GM12878 (cell line): ENCODE measurements at places on chromosomes 16 and 17. TPM values are rescaled to one million over a fixed set of nuclear protein-coding genes. Genes with fewer than 3 reads are reported as not detected.

DNA sequence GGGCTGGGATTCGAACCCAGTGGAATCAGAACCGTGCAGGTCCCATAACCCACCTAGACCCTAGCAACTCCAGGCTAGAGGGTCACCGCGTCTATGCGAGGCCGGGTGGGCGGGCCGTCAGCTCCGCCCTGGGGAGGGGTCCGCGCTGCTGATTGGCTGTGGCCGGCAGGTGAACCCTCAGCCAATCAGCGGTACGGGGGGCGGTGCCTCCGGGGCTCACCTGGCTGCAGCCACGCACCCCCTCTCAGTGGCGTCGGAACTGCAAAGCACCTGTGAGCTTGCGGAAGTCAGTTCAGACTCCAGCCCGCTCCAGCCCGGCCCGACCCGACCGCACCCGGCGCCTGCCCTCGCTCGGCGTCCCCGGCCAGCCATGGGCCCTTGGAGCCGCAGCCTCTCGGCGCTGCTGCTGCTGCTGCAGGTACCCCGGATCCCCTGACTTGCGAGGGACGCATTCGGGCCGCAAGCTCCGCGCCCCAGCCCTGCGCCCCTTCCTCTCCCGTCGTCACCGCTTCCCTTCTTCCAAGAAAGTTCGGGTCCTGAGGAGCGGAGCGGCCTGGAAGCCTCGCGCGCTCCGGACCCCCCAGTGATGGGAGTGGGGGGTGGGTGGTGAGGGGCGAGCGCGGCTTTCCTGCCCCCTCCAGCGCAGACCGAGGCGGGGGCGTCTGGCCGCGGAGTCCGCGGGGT is at the start of gene CDH1:
Gene CDH1 (plus strand): TSS at position 247 of the 684 bp plus-strand sequence. CDS start 124 bp downstream, at position 371.
- DNase-seq: no peak

DNAH2 gene
- not detected in 2 replicates for polyA plus RNA-seq

GRCh38 chr17:76493505-76494167 is 7.6 kb downstream of the RHBDF2 start:
- DNase-seq: no peak

FOXC2 gene
- polyA plus RNA-seq: not detected in 2 replicates

GRCh38 chr17:21815352-21816063 is 123.2 kb downstream of the KCNJ18 start:
- DNase-seq: no peak

ITGA2B gene
- 0.27 TPM in 2 replicates for polyA plus RNA-seq

ASPSCR1 gene
- 31.9 and 34.6 TPM in 2 replicates for polyA plus RNA-seq

GRCh38 chr16:3038896-3039295 is 2.2 kb upstream of the BICDL2 start:
- no peak for DNase-seq
